D721Med (cell line): ENCODE measurements at places on chromosomes 11 and 22.

DNA sequence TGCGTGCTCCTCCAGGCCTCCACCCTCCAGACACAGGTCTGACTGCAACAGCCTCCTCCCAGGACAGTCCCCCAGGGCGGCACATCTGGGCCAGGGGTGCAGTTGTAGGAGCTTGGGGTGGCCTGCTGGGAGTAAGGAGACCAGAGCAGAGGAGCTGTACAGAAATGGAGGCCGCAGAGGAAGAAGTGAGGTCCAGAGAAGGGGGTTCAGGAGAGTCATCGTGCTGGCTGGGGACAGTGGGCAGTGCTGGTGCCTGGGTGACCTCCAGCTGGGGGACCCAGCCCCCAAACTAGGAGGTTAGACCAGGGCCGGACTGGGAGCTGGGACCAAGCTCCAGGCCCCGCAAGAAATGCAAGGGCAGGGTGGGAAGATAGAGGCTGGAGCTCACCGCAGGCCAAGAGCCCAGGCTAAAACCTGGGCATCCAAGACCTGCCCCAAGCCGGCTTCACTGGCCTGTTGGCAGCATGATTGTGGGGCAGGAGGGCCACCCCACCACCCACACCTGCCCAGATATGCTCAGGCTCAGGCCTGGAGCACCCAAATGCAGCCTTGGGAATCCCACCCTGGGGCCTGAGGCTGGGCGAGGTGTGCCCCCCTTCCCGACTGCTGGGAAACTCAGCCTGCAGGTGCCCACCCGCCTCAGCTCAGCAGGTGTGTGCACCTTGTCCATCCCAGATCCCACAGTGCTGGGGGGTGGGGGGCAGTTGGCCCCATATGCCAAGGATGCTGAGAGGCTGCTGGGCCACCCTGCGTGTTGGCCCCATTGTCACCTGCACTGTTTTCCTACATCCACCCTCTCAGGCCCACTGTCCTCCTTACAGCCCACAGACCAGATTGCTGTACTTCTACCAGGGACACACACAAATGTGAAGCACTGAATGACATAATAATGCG, 96.9 kb downstream of the MORC2 start:
- no peak for DNase-seq

DNA sequence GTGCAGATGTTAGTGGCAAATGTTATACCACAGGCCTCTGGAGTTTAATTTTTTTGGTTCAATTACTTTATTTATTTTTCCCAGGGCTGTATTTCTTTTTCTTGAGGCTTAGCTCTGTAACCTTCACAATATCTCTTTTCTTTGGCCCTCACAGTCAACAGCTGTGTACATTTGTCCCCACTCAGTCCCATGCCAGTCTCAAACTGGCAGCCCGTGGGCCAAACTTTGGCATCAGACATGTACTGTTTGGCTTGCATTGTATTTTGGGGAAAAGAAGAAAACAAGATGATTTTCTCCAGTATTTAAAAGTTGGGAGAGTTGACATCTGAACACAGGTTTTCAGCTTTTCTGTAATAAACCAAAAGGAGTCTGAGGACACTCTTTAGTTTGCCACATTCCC, 87.1 kb downstream of the PRR5L start:
- no peak for DNase-seq

- DNase-seq: no peak
Measured at GRCh38 chr11:4063348-4063747, 31.3 kb upstream of the RRM1 start.

DNA sequence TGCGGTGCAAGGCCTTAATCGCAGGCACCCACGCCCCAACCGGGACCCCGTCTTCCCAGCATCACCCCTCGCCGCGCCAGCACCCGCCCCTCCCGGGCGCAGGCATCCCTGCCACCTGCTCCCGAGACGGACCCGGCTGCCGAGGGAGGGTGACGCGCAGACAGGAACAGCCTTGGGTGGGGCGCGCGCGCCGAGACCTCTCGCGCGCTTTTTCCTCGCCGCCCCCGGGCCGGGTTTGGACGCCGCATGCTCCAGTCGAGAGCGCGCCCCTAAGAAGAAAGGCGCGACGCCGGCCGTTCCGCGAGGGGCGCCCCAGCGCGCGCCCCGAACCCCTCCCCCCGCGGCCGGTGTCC, 504 bp downstream of the CFL1 start:
- DNase-seq: no peak

- DNase-seq: no peak
Measured at GRCh38 chr11:44943696-44944095, 7.0 kb downstream of the TP53I11 start.

- DNase-seq: no peak
Measured at GRCh38 chr22:26568207-26568706, 21.7 kb downstream of the TPST2 start.

GRCh38 chr11:121550247-121551030, 97.7 kb upstream of the SORL1-AS1 start:
- DNase-seq: no peak

GRCh38 chr11:98107736-98108135, 913.0 kb upstream of the CNTN5 start:
- DNase-seq: no peak

DNA sequence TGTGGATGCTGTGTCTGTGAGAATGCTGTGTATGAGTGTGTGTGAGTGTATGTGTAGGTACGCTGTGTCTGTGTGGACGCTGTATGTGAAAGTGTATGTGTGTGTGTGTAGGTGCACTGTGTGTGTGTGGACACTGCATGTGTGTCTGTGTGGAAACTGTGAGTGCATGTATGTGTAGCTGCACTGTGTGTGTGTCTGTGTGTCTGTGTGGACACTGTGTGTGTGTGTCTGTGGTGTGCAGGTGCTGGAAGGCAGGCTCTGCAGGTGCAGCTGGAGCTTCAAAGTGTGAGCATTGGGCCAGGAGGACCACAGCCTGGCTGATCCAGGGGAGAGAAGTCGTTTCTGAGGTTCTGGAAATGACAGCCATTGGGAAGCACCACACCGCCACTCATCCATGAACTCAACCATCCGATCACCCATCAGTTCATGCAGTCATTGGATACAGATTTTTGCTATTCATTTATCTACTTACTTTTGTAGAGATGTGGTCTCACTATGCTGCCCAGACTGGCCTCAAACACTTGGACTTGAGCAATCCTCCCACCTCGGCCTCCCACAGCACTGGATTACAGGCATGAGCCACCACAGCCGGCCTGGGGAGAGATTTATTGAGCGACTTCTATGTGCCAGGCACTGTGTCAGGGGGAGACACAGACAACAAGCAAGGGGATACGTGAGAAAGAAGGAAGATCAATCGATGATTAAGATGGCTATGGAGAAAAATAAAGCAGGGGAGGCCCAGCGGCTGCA, 9.6 kb downstream of the TRPM5 start:
- DNase-seq: no peak

DNA sequence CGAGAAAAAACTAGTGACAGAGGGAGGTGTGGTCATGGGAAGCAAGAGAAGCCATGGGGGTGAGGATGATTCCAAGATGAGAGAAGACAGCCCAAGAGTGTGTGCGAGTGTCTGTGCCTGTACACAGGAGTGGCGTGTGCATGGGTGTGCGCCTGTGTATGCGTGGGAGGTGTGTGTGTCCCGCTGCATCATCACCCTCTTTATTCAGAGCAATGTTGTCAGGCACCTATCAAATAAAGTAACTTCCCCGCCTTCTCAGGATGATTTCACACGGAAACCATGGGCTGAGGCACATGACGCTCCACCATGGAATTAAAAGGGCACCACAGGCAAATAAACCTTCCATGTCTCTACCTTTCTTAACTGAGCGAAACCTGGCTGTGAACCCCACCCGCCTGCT, 24.6 kb downstream of the MS4A10 start:
- no peak for DNase-seq

GRCh38 chr11:32344946-32345345, 90.4 kb downstream of the WT1 start:
- no peak for DNase-seq

GRCh38 chr11:67486481-67487195, 3.8 kb downstream of the AIP start:
- DNase-seq: no peak

- no peak for DNase-seq
Measured at GRCh38 chr22:44336962-44337677, 24.4 kb upstream of the SHISAL1 start.

GRCh38 chr11:129723761-129724162, 91.9 kb upstream of the TMEM45B start:
- no peak for DNase-seq

GRCh38 chr22:26888887-26889286, 231.5 kb downstream of the MIAT start:
- DNase-seq: no peak
